Activated T-helper 1 cell treated with anti-CD3 and anti-CD28 coated beads, Interleukin-2, amount 50 U/mL, for 16 hours (primary cell): ENCODE measurements at places on chromosomes 2 and 18.

- no peak for DNase-seq
Observed at GRCh38 chr2:71299507-71299906, 32.1 kb upstream of the ZNF638 start.

DNA sequence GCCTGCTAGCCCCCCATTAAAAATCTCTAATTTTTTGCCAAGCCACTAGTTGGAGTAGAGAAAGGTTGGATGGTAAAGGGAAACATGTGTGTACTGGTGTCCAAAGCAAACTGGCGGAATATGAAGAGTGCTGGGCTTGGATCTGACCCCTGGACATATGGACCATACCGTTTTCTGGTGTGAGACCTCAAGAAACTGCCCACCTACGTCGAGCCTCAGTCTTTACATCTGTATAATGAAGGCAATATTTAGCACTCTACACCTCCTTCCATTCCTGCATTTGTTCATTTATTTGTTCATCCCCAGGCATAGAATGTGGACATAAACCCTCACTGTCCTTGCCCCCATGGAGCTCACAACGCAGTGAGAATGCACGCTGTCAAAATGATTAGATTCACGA, 142.4 kb downstream of the RHBDD1 start:
- no peak for DNase-seq

GRCh38 chr2:169018390-169018789, 12.7 kb downstream of the ABCB11 start:
- DNase-seq, result no peak

GRCh38 chr2:231671270-231672050, 36.9 kb upstream of the PTMA start:
- DNase-seq, result no peak

DNA sequence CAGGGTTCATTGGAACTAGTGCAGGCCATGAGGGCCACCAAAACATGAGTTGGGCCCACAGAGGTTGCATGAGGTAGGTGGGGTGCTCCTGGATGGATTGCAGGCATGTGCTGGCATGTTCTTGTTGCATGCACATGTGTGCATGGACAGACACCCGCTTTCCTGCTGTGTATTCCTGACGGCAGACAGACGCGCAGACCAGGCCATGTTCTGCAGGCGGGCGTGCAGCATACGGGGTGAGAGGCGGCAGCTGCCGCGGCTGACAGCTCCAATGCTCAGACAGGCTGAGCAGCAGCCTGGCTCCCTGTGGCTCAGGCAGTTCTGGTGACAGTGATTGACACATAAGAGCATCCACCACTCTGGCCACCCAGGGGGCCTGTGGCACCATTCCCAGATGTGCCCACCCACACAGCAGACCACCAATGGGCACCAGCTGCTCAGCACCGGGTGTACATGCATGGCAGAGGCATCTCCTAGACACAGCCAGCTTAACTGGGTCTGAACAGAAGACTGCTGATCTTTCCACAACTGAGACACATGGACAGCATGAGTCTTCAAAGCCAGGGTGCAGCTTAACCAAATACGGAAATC, 21.2 kb downstream of the HS1BP3 start:
- DNase-seq, result no peak

DNA sequence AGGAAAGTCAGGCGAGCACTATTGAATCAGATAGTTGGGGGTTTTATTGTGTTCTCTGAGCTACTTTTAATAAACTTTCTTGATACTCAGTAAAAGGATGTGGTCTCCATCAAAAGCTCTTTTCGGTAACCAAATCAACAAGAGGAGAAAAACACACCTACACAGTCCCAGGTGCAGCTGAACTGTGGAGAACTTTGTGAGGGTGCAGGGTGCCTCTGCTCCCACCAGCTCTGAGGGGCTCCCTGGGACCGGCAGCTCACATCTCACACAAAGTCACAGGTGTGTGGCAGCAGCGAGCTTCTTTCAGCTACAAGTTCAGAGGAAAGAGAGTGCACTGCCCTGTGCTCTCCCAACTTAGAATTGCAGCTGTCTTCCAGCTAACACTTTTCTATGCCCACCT, 650.4 kb downstream of the RNF144A start:
- peak; percentile 32 for DNase-seq

- DNase-seq, result no peak
Observed at GRCh38 chr2:66236067-66236685, 198.7 kb upstream of the MEIS1 start.

DNA sequence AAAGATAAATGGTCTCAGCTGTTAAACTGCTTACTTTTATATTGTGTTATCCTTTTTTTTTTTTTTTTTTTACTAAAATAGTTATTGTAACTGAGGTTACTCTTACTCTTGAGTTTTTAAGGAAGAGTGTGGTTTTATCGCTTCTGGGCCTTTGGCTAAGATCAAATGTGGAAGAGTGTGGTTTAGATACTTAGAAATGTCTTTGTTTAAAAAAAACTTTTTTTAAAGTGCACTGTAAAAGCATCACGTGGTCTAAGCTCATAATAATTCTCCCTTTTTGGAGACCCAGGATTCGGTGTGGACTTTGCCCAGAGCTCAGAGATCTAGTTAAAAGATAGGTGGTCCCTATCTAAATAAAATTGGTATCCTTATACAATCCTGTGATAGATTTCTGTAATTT, 11.9 kb upstream of the OXER1 start:
- DNase-seq, result no peak

- DNase-seq, result no peak
Observed at GRCh38 chr2:144233733-144234541, 286.0 kb downstream of the ZEB2 start.

- DNase-seq, result no peak
Observed at GRCh38 chr2:46684661-46685060, 205.3 kb downstream of the TMEM247 start.

DNA sequence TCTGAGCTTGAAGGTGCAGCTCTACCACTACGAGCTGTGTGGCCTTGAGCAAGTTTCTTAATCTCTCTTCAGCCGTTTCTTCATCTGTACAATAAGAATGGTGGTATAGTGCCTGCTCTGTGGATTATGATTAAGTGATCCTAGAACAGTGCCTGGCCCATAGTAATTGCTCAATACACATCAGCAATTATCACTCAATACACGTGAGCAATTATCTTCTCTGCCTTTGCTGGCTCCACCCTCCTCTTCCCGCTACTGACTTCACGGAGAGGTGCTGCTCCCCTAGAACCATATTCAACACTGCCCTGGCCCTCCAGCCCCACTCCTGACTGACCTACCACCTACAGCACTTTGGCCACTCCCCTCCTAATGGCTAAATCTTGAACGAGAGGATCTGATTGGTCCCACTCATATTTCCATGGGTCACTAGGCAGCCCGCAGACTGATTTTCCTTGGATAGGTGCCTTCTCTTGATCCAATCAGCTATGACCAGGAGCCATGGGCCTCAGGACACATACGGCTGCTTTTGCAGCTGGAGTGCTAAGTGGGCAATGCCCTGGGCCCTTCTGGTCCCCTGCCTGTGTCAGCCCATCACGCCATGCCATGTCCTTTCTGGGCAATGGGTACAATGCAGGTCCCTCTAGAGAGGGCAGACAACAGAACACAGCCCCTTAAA, 77.5 kb downstream of the STPG4 start:
- no peak for DNase-seq

DNA sequence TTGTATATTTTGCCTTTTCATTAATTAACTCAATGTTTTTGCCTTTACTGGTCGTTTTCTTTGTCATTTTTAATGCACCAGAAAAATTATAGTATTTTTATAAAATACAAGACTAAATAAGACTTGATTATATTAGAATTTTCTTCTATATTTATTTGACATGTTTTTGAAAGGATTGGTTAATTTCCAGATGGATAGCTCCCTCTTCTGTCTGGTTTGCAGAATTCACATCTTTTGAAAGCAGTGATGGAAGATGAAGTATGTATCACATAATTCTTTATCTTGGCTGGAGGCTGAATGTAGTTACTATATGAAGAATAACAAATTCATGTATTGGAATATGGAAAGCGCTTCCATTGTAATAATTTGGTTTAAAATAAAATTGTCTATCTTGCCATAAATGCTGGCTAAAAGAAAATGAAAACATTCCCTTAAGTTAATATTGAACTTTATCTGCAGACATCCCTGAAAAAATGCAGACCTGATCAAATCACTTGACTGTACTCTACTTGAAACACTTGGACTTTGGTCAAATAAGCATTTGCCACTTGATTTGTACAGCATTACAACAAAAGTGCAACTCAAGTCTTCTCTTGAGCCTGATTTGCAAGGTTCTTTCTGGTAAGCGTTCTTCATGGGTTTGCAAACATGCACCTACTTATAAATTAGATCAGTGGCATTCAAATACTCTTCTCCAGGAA, 86.3 kb upstream of the EFEMP1 start:
- DNase-seq, result no peak

GRCh38 chr2:109351164-109351756, 222.3 kb downstream of the SH3RF3 start:
- no peak for DNase-seq
